Chondrocyte (in vitro differentiated cells): ENCODE measurements at places on chromosomes 2 and 18. TPM values are rescaled to one million over a fixed set of nuclear protein-coding genes. Genes with fewer than 3 reads are reported as not detected.

Gene XDH
- 0.12 to 0.23 TPM (median 0.17 TPM) in 3 replicates for total RNA-seq

DNA sequence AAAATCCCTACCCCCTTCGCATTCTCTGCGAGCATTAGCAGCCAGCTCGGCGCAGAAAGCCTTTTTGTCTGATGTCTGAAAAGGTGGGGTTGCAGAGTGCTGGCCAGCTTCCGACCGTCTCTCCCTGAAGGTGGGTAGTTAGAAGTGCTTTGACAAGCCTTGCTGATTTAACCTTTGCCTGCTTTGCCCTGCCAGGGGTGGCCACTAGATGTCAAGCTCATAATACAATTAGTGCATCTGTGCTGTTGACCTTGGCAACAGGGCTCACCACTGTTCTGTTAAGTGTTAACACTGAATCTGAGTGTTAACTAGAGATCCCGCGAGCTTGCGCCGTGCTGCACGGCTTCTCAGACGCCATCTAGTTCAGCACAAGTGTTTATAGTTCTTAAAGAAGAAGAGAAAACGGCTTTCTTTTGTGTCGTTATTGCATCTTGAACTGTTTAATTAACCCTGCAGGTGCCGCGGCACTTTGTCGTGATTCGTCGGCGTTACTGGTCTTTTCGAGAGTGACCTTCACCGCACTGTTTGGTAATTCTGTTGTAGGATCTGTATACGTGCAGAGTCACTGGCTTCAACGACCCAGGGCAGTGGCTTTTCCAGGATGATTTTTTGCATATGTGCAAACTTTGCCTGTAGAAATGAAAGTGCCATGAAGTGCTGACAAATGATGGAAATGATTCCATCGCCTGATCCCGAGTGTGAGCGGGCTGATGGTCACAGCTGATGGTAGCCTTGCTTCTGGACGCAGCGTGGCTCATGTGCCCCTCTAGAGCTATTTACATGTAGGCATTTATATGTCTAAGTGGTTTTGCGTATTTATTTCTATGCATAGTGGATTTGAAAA lies 5.5 kb downstream of the SALL3 start:
- H3K4me1 ChIP-seq: no peaks in the 10 kb centered on the region
- H3K27me3 ChIP-seq: peaks cover 67% of the 10 kb centered on the region
- no peak overlapping the region for H3K27ac ChIP-seq
- peaks cover 4% of the 10 kb centered on the region for H3K36me3 ChIP-seq

DNA sequence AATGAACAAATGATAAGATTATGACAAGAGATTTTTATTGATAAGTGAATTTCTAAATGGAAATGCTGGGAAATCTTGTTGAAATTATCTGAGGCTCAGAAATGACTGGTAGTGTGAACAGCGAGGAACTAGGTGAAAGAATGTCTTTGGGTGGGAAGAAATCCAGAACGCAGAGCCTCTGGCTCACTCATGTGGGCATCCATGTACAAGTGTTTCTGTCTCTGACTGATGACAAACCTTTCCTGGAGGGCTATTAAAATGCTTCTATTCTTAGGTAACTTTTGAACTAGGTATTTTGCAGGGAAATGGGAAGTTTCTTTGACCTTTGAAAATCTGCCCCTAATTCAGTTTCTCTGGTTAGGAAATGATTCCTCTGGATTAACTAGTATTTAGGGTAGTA lies 598.6 kb downstream of the SLC4A3 start:
- no peak for DNase-seq
- no peak overlapping the region for H3K4me3 ChIP-seq
- H3K27ac ChIP-seq: no peak overlapping the region
- no peaks in the 10 kb centered on the region for H3K36me3 ChIP-seq
- no peaks in the 10 kb centered on the region for H3K27me3 ChIP-seq
- H3K4me1 ChIP-seq: peaks cover 25% of the 10 kb centered on the region

Gene UGT1A3
- not detected in 3 replicates for total RNA-seq

Gene RESP18
- not detected in 3 replicates for total RNA-seq

Gene RTKN
- total RNA-seq: 18.3 to 32.4 TPM (median 20.4 TPM) in 3 replicates

GRCh38 chr2:170524828-170525565 lies 190.1 kb upstream of the SP5 start:
- H3K27me3 ChIP-seq: no peaks in the 10 kb centered on the region
- no peak for DNase-seq
- no peak overlapping the region for H3K4me3 ChIP-seq
- H3K4me1 ChIP-seq: peaks cover 34% of the 10 kb centered on the region
- no peaks in the 10 kb centered on the region for H3K36me3 ChIP-seq
- H3K27ac ChIP-seq: peak overlapping the region; percentile 83

DNA sequence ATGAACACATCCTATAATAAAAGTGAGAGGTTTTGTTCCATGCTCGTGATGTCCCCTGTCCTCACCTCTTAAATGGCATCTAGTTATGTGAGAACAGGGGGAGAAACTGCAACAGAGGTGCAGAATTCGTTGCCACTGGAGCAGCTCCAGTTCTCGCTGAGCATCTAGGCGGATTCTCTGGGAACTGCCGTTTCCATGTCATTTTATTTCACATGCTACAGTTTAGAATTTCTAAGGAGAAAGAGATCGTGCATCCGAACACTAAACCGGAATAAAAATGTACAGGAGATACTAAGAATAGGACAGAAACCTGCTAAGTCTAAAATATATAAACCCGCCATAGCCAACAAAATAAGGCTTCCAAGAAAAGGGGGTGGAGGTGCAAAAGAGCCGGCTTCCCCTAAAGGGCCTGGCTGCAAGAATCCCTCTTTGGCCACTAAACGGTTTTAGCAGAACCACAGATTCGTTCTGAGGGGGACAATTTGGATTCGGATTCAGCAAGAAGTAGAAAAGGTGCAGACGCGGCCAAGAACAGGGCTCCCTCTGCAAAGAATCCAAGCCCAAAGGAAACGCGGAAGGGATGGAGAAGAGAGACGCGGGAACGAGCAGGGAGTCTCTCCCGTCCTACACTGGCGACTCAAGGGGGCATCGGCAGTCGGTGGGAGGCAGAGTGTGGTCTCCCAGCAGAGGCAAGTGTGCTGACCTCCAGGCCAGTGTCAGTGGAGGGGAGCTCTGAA lies 1.3 kb downstream of the TMEM163 start:
- H3K4me3 ChIP-seq: peak overlapping the region; percentile 58
- H3K27me3 ChIP-seq: peaks cover 81% of the 10 kb centered on the region
- peaks cover 10% of the 10 kb centered on the region for H3K4me1 ChIP-seq
- peaks cover 1% of the 10 kb centered on the region for H3K36me3 ChIP-seq

GRCh38 chr2:181095486-181095885 lies 115.1 kb downstream of the UBE2E3 start:
- no peak overlapping the region for H3K27ac ChIP-seq
- no peak overlapping the region for H3K4me3 ChIP-seq
- H3K4me1 ChIP-seq: no peaks in the 10 kb centered on the region
- peaks cover 27% of the 10 kb centered on the region for H3K36me3 ChIP-seq
- DNase-seq: no peak
